ENCODE measurements at places on chromosomes 4 and X. TPM values are rescaled to one million over a fixed set of nuclear protein-coding genes. Genes with fewer than 3 reads are reported as not detected.

The ATOH1 gene
- total RNA-seq = not detected

The TMEM31 gene
- total RNA-seq = not detected

The GALNTL6 gene
- total RNA-seq = 0.24 TPM

The AMOT gene
- 2.7 TPM for total RNA-seq

The GAGE12E gene
- total RNA-seq = not detected

The UGT2A1 gene
- not detected for total RNA-seq

The DCAF4L1 gene
- 0.22 TPM for total RNA-seq

The VCX3B gene
- total RNA-seq = not detected

- no peak overlapping the region for H3K4me3 ChIP-seq
- no peak for DNase-seq
- H3K27ac ChIP-seq = no peak overlapping the region
- H3K27me3 ChIP-seq = no peaks in the 10 kb centered on the region
- H3K36me3 ChIP-seq = no peaks in the 10 kb centered on the region
- peaks cover 46% of the 10 kb centered on the region for H3K4me1 ChIP-seq
Observed at GRCh38 chr4:6960628-6961412, 51.2 kb downstream of the TBC1D14 start.

DNA sequence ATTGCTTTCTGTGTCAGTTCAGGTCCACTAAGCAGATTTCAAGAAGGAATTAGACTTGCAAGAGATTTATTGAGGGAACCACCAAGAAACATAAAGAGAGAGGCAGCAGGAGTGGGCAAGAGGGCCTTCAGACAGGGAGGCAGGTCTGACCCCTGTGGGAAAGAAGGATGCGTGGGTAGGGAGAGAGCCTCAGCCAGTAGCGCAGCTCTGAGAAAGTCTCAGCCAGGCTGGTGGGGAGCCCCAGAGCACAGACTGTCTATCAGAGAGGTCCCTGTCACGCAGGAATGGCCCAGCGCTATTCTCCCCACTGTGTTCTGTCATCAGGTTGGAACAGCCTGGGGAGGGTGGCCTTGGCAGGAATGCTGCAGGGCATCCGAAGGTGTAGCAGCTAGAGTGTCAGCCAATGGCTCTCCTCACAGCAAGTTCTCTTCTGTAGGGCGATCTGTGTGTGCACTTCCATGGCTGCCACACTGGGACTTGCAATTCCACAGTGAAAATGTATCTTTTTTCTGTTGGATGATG, 48.0 kb downstream of the OTC start:
- H3K27ac ChIP-seq = no peak overlapping the region
- H3K4me3 ChIP-seq = no peak overlapping the region
- no peaks in the 10 kb centered on the region for H3K36me3 ChIP-seq
- no peak for DNase-seq
- H3K27me3 ChIP-seq = no peaks in the 10 kb centered on the region

DNA sequence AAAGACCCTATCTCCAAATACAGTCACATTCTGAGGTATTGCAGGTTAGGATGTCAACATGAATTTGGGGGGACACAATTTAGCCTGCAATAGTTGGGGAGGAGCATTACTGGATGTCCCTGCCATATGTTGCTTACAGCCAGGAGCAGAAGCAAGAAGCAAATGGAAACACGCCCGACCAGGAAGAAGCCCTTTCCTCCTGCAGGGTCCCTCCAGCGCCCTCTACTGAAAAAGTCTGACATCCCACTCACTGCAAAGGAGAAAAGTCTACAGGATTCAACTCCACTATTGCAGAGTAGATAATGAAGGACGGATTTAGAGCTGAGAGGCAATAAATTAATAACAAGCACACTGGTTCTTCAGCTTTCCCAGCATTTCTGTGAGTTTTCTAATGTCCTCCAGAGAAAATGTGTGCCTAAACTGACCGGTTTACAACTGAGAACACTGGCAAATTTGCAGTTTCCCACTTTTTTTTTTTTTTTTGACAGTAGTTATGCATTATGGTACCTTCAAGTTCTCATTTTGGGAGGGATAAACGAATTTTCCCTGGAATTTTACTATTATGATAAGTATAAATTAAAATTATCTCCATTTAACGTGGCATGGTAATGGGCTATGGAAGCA, 31.7 kb downstream of the COQ2 start:
- H3K4me1 ChIP-seq = peaks cover 58% of the 10 kb centered on the region
- no peak overlapping the region for H3K4me3 ChIP-seq
- no peaks in the 10 kb centered on the region for H3K36me3 ChIP-seq
- no peaks in the 10 kb centered on the region for H3K27me3 ChIP-seq
- DNase-seq = no peak

DNA sequence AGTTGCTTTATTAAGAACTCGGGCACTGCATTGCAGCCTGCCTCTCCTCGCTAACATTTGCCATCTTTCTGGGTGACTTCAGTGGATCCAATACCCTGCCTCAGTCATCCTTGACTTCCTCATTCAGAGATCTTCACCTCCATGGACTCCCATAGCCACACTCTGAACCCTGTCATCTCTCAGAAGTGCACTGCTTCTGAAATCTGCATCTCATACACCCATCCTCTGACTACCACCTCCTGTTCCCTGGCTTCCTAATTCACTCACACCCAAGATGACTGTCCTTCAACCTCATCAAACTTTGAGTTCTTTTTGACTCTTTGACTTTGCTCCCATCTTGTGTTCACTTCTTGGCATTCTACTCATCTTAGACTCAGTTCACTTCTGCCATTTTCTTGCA, 25.3 kb upstream of the CYBB start:
- no peak overlapping the region for H3K27ac ChIP-seq
- H3K4me3 ChIP-seq = no peak overlapping the region
- DNase-seq = no peak

- peaks cover 49% of the 10 kb centered on the region for H3K4me1 ChIP-seq
- peaks cover 3% of the 10 kb centered on the region for H3K27me3 ChIP-seq
- peaks cover 15% of the 10 kb centered on the region for H3K36me3 ChIP-seq
- H3K4me3 ChIP-seq = peak overlapping the region; percentile 92
Observed at GRCh38 chr4:54063737-54064316, 578 bp downstream of the CHIC2 start.

GRCh38 chrX:54484666-54485065, 11.4 kb downstream of the FGD1 start:
- no peak overlapping the region for H3K4me3 ChIP-seq
- DNase-seq = no peak
- no peaks in the 10 kb centered on the region for H3K36me3 ChIP-seq

GRCh38 chr4:48470570-48470969, 12.6 kb upstream of the SLC10A4 start:
- no peaks in the 10 kb centered on the region for H3K4me1 ChIP-seq
- no peak for DNase-seq
- H3K4me3 ChIP-seq = no peak overlapping the region
- H3K27me3 ChIP-seq = peaks cover 8% of the 10 kb centered on the region
- H3K36me3 ChIP-seq = no peaks in the 10 kb centered on the region

- DNase-seq = no peak
- no peak overlapping the region for H3K27ac ChIP-seq
- H3K4me3 ChIP-seq = peak overlapping the region; percentile 13
- no peaks in the 10 kb centered on the region for H3K36me3 ChIP-seq
- H3K27me3 ChIP-seq = peaks cover 2% of the 10 kb centered on the region
Observed at GRCh38 chr4:15234116-15234855, 193.5 kb upstream of the C1QTNF7 start.

- H3K4me3 ChIP-seq = no peak overlapping the region
- DNase-seq = no peak
- H3K4me1 ChIP-seq = no peaks in the 10 kb centered on the region
- H3K27me3 ChIP-seq = no peaks in the 10 kb centered on the region
- H3K27ac ChIP-seq = no peak overlapping the region
Observed at GRCh38 chr4:24179201-24179840, 289.5 kb upstream of the PPARGC1A start.

DNA sequence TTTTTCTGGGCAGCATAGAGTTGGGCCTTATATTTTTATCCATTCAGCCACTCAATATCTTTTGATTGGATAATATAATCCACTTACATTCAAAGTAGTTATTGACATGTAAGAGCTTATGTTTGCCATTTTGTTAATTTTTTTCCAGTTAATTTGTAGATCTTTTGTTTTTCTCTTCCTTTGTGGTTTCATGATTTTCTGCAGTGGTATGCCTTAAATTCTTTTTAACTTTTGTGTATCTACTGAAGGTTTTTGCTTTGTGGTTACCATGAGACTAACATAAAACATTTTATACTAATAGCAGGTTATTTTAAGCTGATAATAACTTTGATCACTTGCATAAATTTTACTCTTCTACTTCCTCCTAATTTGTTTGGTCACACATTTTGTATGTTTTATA, 140.8 kb upstream of the GATB start:
- no peak for DNase-seq
- H3K36me3 ChIP-seq = peaks cover 1% of the 10 kb centered on the region
- H3K4me3 ChIP-seq = no peak overlapping the region
- peaks cover 6% of the 10 kb centered on the region for H3K4me1 ChIP-seq
- H3K27me3 ChIP-seq = no peaks in the 10 kb centered on the region

GRCh38 chrX:29531336-29531735, 684.0 kb upstream of the MAGEB2 start:
- no peaks in the 10 kb centered on the region for H3K4me1 ChIP-seq
- no peaks in the 10 kb centered on the region for H3K27me3 ChIP-seq
- DNase-seq = no peak
- H3K4me3 ChIP-seq = no peak overlapping the region
- H3K36me3 ChIP-seq = no peaks in the 10 kb centered on the region
- H3K27ac ChIP-seq = no peak overlapping the region

GRCh38 chrX:69189576-69190371, 24.5 kb upstream of the PJA1 start:
- H3K27me3 ChIP-seq = no peaks in the 10 kb centered on the region
- H3K27ac ChIP-seq = no peak overlapping the region
- no peaks in the 10 kb centered on the region for H3K4me1 ChIP-seq

GRCh38 chr4:112213091-112213490, 18.5 kb upstream of the AP1AR start:
- no peak overlapping the region for H3K4me3 ChIP-seq
- H3K36me3 ChIP-seq = no peaks in the 10 kb centered on the region
- no peak for DNase-seq
- H3K27me3 ChIP-seq = no peaks in the 10 kb centered on the region

- H3K4me1 ChIP-seq = no peaks in the 10 kb centered on the region
- H3K36me3 ChIP-seq = no peaks in the 10 kb centered on the region
- no peak for DNase-seq
- H3K4me3 ChIP-seq = no peak overlapping the region
- H3K27ac ChIP-seq = no peak overlapping the region
- peaks cover 1% of the 10 kb centered on the region for H3K27me3 ChIP-seq
Observed at GRCh38 chr4:173590697-173591096, 60.7 kb upstream of the HAND2 start.

- no peak overlapping the region for H3K27ac ChIP-seq
- H3K36me3 ChIP-seq = no peaks in the 10 kb centered on the region
- peaks cover 28% of the 10 kb centered on the region for H3K27me3 ChIP-seq
- H3K4me3 ChIP-seq = no peak overlapping the region
- DNase-seq = no peak
Observed at GRCh38 chr4:5712517-5712916, 1.5 kb downstream of the EVC start.

DNA sequence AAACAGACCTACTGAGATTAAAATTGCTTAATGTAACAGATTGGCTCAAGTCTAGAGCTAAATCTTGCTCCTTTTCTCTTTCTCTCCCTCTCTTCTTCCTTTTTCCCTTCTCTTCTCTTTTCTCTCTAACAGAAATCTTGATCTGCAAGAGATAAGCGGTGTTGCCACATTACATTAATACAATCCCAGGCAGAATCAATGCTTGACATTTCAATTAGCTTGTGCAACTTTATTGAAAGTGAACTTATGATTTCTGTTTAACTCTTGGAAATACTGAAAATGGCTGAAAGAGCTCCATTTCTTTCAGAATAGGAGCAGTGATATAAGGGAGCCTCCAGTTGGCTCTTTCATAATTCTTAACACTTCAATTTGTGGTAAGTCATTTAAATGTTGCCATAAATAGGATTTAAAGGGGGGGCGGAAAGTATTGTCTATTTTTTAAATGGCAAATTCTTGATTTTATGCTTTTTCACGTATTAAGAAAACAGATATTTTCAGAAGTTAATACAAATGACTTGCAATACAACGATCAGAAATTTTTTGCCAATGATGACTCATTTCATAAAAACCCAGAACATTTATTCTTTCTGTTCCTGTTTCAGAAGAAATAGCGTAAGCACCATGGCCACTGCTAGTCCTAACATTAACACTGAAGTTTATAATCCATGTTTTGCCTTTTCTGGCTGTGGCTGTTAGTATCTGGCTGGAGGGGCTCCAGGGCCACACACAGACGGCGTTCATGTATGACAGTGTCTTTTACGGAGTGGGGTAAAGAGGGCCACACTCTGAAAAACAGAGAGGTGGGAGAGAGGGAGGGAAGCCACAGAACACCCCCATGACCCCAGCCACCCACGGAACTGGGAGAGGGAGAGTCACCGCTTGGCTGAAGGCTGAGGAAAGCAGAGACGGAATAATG, 115.7 kb upstream of the FAT1 start:
- no peaks in the 10 kb centered on the region for H3K27me3 ChIP-seq
- H3K27ac ChIP-seq = no peak overlapping the region
- no peak for DNase-seq
- H3K4me3 ChIP-seq = no peak overlapping the region

- H3K4me3 ChIP-seq = no peak overlapping the region
- H3K27me3 ChIP-seq = peaks cover 19% of the 10 kb centered on the region
- H3K27ac ChIP-seq = no peak overlapping the region
- DNase-seq = no peak
- H3K4me1 ChIP-seq = no peaks in the 10 kb centered on the region
Observed at GRCh38 chr4:44760142-44760898, 34.0 kb upstream of the GNPDA2 start.
